ENCODE measurements at places on chromosomes 12 and 14.

DNA sequence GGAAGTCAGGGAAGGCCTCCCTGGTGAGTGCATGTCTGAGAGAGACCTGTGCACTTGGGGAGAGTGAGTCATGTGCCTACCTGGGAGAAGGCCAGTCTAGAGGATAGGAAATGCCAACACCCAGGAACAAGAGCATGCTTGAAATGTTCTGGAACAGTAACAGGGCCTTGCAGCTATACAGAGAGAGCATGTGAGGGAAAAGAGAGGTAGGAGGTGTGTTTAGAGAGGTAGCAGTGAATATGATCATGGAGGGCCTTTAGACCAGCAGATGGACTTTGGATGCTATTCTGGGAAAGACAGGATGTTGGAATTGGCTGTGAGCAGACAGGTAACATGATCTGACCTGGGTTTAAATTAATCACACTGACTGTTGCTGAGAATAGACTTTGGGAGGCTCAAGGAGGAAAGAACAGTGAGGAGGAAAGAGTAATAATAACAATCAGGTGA is 1143.6 kb downstream of the FLRT2 start:
- no peak for DNase-seq

GRCh38 chr12:100461330-100461973 is 12.2 kb upstream of the NR1H4 start:
- DNase-seq: no peak

- DNase-seq: no peak
Measured at GRCh38 chr12:8057839-8058238, 8.3 kb downstream of the C3AR1 start.

DNA sequence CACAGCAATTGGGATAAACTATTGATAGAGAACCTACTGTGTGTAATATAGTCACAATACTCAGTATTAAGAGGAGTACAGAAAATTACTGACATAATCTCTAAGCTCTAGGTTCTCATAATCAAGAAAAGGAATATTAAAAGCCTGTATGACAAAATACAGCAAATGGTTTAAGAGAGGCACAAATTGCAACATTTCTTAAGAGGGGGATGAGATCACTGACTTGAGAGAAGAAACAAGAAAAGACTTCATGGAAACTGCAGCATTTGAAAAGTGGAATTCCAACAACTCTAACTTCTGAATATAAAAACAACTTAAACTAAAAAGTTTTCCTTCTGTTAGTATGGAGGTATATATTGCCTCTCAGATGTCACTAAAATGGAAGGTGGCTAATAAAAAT is 89.7 kb downstream of the NUMB start:
- DNase-seq: no peak

DNA sequence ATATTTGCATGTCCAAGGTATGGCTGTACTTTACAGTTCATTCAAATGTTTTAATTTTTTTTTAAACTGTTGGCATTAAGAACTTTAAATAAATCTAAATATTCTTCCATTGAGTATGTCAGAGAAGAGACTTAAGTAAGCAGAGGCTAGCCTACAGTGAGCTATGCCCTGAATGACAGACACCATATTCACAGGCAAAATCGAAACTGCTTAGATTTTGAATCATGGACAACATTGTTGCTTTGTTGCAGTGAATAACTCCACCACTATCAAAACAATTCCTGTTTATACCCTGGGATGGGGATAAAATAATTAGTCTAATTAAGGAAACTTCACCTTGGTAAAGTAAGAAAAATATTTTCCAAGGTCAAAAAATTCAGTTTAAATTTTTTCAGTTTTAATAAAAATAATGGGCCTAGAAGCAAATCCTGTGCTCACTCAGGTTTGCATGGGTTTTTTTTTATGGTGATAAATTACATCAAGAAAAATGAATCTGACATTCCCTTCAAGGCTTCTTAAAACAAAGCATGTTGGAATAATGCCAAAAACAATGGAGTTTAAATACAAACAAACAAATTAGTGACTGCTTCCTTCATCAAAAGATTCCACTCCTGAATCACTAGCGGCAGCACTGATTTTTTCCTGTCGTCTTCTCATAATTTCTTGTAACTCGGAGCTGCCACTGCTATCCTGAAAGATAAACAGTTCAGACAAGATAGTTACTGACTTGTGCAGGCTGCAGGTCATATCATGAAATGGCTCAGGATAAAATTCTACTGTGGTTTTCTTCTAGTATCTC is 168.2 kb downstream of the EPS8 start:
- no peak for DNase-seq

DNA sequence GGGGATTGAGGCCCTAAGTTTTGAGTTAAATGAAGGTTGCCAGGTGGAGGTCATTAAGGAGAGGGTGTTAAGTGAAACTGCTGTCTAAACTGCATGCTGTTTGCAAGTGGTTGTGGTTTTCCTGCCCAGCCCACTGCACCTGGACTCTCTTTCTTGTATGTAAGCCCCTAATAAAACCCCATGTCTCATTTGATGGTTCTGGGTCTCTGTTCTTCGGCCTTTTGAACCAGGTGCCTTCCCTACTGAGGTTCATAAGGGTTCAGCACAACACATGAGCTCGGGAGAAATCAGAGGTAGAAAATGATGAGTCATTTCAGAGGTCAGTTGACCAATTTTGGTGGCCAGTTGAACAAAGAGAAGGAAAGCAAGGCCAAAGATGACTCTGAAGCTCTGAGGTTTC is 382.5 kb downstream of the RPS29 start:
- no peak for DNase-seq

DNA sequence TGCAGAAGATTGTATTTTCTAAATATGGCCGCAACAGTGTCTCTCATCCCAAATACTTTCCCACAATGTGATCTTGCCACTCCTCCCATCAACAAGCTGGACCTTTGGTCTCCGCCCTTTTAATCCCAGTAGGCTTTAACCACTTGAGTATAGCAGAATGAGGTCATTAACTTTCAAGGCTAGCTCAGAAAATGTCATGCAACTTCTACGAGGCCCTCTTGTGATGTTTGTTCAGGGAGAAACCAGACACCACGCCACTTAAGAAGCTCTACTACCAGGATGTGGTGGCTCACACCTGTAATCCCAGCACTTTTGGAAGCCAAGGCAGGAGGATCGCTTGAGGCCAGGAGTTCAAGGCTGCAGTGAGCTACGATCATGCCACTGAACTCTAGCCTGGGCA is 20.1 kb upstream of the OR6J1 start:
- no peak for DNase-seq

DNA sequence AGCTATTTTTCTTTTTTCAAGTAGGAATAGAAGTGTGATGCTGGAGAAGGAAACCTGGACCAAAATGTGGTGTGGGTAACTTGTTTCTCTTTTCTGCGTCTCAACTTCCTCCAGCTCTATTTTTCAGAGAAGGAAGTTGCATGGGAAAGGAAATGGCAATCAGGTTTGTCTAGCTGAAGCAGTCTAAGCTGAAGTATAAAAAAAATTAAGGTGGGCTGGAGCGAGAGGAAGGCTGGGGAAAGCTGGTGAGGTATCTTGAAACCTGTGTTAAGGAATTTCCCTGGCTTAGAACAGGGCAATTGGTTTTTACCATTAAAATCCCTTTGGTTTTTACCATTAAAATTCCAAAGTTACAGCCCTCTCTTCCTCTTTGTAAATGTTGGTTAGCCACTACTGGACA is 34.2 kb upstream of the NINJ2 start:
- DNase-seq: no peak

GRCh38 chr12:96208801-96209549 is 14.8 kb downstream of the ELK3 start:
- no peak for DNase-seq

DNA sequence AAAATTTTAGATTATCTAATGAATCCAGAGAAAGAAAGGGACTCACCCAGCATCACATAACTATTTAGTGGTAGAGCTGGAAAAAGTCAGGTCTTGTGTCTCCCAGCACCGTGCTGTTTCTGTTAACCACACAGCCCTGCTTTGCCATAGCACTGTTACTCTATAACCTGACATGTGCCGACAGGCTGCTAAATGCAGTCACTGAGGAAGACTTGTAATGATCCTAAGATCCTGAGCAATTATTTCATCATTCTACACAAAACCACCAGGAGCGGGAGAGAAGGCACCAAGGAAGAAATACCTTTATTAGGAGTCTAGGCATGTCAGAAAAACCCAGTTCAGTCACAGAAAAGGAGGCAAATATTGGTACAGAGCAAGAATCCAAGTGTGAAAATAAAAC is 3.1 kb upstream of the NOXRED1 start:
- DNase-seq: no peak

DNA sequence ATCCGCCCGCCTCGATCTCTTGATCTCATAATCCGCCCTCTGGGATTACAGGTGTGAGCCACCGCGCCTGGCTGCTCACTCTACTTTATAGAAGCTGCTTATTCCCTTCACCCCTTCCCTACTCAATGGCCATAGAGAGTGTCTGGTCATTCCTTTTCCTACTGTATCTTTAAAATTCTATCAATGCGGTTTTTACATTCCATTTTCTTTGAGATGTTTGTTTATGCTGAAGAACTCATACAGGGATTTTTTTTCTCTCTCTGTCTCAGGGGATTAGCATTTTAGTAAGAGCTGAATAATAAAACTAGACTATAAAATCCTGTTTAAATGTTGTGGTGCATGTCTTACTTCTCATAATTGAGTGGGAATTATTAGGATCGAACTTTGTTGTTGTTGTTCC is 218.6 kb upstream of the FOXN3 start:
- DNase-seq: no peak

- DNase-seq: no peak
Measured at GRCh38 chr14:81727218-81727617, 193.6 kb upstream of the SEL1L start.

GRCh38 chr14:29868000-29868399 is 59.6 kb downstream of the PRKD1 start:
- DNase-seq: no peak

DNA sequence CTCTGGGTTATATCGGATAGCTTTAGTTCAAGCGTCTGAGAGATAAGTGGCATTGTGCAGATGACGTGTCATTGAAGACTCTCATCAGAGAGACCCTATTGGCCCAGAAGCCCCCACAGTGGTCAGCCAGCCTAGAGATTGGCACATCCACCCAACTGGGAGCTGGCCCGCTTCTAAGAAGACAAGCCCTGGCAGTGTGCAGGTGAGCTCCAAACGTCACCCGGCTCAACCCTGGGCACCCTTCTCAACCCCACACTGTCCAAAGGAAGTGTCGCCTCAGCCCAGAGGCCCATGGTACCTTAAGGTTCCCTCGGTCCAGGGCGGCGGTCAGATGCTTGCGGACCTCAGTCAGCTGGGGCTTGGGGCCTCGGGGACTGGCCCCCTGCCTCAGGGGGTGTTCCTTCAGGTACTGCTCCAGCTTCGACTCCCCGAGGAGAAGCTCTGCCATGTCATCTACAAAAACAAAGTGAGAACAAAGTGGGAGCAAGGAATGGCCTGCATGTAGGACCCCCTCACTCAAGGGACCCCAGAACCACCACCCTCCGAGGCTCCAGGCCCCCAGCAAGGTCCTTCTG is 30.3 kb downstream of the TTC7B start:
- no peak for DNase-seq

DNA sequence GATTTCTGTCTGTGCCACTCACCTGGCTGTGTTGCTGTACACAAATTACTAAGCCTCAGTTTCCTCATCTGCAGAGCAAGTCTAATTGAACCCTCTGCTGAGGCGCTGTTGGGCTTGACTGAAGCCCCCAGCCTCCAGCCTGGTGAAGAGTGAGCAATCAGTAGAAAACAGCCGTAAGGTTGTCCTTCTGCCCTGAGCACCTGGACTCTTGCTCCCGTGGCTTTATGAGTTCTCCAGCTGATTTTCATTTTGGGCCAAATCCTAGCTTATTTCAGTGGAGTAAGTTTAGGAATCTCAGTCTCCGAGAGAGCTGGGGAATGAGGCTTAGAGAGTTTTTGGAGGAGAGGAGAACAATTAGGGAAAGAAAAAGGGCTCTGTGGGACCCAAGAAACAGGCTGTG is 133.9 kb upstream of the EVL start:
- no peak for DNase-seq

- no peak for DNase-seq
Measured at GRCh38 chr12:83801972-83802371, 1110.6 kb downstream of the SLC6A15 start.

DNA sequence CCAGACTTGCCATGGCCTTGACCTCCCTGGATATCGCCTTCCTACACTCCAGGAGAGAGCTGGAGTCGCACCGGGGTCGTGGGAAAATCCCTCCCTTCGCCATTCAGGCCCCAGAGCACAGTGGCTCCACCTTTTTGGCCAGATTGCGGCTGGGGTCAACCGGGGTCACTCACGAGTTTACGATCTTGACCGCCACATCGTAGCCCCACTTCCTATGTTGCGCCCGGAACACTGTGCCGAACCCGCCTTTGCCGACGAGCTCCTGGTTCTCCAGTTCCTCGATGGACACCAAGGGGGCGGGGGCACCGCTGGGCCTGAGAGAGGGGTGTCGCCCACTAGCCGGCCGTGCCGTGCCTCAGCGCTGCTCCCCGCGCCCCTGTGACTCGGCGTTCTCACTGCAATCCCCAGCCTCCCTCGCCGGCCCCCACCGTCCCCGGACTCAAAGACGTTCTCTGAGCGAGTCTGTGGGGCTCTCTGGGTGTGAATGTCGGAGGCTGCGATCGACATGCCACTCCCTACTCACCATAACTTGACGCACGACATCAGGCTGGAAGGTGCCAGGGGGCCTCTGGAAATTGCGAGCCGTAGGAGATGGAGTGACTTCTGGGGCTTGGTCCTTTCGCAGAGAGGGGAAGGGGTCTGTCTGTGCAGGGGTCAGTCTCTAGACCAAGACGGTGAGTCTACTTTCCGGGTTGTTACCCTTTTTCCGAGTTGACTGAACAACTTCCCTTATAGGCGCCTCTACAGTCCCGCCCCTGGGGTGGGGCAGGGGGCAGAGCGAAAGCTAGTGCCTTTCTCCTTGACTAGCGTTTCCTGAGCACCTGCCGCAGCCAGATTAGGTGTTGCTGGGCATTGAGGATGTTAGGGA is at the start of gene RIPK3:
TSS of gene RIPK3 (minus strand) at position 708 of the 868 bp plus-strand sequence. CDS start at position 543, 165 bp downstream.
- peak; percentile 64 for DNase-seq

DNA sequence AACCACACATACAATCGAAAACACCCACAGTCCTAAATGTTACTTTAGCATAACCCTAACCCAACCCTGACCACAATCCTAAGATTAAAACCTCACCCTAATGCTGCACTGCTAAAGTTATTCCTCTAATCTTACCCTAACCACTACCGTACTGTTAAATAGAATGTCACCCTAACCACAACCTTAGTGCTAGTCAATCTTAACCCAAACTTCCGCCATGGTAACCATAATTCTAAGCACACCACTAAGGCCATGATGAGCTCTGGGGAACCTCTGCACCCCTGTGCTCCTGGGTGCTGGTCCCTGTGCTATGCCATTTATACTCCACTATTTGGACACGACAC is 38.0 kb downstream of the LTBP2 start:
- DNase-seq: no peak

Data from activated gamma-delta T cell treated with Interleukin-2 at 50 U/mL for 16 hours (primary cell).